ENCODE measurements at places on chromosomes 5 and 9.
A peak's percentile ranks its signal among the peaks of the same experiment; 100 is the strongest.

- DNase-seq, result no peak
These were observed 26.4 kb upstream of the ARHGAP26 start for GRCh38 chr5:142743592-142744441.

GRCh38 chr5:157665467-157666070 is 5.8 kb upstream of the C5orf52 start:
- DNase-seq, result no peak

DNA sequence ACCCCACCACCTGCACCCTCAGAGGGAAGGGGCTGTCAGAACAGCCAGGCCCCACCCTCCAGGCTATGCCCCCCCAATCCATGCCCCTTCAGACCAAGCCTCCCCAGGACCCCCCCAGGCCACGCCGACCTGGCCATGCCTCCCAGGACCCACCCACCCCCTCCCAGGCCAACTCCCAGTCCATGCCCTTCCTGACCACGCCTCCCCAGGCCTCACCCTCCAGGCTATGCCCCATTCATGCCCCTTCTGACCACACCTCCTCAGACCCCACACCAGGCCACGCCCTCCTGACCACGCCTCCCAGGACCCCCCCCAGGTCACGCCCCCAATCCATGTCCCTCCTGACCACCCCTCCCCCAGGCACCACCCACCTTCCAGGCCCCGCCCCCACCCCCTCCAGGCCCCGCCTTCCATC is 27.6 kb downstream of the TPPP start:
- no peak for DNase-seq

GRCh38 chr5:130102375-130102774 is 198.1 kb downstream of the CHSY3 start:
- no peak for DNase-seq

DNA sequence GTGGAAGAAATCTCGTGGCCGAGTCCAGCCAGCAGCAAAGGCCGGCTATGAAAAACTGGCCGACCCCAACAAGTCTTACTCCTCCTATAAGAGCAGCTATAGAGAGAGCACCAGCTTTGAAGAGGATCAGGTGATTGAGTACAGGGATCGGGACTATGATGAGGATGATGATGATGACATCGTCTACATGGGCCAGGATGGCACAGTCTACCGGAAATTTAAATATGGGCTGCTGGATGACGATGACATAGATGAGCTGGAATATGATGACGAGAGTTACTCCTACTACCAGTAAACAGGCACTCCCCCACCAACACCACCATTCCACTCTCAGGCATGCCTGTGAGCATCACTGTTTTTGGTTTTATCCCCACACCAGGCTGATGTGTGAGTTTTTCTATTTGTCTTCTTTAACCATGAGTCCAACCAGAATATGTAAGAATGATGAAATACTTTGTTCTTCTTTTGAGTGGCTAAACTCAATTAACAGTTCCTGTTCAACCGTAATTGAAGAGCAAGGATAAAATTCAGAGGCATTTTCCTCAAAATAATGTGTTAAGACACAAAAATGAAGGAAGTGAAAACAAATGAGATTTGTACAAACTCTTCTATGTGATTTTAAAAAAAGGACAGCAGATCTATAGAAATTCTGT is 35.5 kb downstream of the RFK start:
- no peak for DNase-seq

GRCh38 chr9:85425153-85425611 is 316.6 kb downstream of the AGTPBP1 start:
- DNase-seq, result no peak

DNA sequence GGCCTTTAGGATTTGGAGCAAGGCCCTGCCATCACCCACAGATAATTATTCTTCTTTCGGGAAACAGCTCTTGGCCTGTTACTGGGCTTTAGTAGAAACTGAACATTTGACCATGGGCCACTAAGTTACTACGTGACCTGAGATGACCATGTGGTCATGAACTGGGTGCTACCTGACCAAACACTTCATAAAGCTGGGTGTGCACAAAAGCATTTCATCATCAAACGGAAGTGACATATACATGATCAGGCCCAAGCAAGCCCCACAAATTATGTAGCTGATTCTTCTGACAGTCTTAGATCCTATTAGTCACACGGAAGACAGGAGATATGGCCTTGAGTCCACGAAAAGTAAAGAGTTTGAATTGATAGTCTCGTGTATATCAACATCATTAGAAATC is 130.9 kb upstream of the FBN2 start:
- DNase-seq, result no peak

DNA sequence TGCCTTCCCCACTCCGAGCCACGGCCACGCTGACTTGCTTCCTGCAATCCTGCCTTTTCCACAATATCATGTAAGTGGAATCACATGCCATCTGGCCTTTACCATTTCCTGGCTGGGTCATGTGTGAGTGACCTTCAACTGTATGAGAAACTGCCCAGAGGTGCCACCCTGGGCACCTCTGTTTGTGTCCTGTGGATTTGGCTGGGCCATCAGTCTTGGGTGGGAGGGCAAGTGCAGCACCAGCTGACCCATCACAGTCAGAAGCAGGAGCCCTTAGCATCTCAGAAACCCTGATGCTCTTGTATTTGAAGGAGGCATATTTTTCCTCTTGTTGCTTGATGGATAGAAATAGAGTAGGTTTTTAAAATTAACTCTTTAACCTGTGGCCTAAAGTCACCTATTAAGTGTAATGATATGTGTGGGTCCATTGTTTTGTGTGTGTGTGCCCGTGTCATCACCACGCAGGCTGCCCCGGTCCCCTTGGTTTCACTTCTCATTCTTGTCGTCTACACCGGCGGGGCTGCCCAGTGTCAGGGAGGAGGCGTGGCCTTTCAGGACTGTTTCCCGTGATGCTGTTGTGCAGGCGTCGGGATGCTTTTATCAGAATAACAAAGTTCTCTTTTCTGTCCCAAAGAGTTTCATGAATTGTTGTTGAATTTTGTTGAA is 52.1 kb upstream of the CACNA1B start:
- DNase-seq, result no peak

DNA sequence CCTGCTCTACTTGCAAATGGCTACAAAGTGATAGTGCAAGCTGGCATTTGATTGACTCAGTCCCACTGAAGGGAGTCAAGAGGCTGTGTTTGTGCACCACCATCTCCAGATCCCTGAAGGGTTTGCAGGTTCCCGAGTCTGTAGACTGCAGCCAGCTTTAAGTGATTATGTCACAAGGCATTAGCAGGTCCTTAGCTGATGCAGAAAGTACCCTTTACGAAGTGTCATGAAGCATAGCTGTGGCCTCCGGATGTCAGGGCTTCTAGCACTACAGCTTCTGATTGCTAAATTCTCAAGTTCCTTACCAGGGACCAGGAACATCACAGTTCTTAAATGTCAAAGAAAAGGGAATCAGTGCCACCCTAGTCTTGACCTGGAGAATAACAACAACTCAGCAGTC is 311.3 kb upstream of the TRPC7 start:
- no peak for DNase-seq

DNA sequence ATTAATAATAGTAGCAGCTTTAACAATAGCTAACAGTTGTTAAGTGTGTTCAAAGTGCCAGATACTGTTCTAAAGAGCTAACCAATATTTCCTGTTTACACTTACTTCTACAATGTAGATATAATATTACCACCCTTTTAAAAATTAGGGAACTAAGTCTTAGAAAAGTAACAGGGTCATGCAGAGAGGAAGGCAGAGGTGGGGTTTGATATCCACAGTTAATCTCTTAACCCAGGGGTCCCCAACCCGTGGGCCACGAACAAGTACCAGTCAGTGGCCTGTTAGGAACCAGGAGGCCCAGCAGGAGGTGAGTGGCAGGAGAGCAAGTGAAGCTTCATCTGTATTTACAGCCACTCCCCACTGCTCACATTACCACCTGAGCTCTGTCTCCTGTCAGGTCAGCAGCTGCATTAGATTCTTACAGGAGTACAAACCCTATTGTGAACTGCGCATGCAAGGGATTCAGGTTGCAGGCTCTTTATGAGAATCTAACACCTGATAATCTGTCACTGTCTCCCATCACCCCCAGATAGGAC is 89.1 kb downstream of the ACTL7B start:
- DNase-seq, result no peak

GRCh38 chr5:132199116-132199680 is 28.5 kb downstream of the P4HA2 start:
- no peak for DNase-seq

GRCh38 chr9:96688187-96688586 is 33.1 kb upstream of the PRXL2C start:
- no peak for DNase-seq

DNA sequence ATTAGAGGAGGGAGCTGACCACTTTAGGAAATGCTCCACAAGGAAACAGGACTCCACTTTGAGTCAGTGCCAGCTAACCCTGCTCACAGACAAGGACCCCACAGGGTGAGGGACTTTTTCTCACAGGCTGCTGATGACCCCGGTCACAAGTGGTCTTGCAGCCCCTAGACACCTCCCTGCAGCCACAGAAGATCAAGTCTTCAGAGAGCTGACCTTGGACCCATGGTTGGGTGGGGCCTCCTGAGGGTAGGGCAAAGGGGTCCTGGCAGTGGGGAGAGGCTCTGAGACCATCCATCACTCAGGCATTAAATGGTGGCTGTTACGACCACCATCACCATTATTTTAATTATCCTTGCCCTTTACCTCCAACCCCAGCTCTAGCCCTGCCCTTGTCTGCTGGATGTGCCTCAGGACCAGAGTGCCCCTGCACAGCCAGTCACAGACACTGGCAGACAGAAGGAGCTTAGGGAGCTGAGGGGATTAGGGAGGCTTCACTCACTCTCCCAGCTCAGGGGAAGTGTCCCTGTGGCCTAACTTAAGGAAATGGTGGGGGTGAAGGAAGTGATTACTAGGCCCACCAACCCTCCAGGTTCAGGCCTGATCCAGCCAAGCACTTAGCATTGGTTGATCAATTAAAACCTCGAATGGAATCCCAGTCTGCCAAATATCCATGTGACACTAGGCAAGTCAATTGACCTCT is 1.6 kb downstream of the ACSL6 start:
- DNase-seq, result no peak

- DNase-seq, result no peak
These were observed 21.3 kb downstream of the PTGES start for GRCh38 chr9:129731477-129732085.

DNA sequence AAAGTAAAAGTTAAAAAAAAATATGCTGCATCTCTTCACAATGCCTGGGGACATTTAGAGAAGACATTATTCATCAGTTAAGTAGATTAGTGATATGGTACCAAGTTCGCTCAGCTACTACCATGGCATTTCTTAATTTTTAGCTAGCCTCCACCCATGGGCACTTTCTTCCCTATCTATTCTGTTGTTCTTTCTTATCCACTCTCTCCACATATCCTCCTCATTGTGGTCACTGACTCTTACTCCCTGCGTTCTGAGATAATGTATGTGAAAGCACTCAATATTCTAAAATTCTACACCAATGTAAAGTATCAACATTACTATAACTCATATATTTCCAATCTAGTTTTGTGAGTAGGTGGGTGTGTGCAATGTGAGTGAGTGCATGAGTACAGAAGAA is 609.7 kb upstream of the DAB2 start:
- DNase-seq, result no peak

- no peak for DNase-seq
These were observed 49.0 kb downstream of the SPTLC1 start for GRCh38 chr9:92066168-92066567.

- DNase-seq, result no peak
These were observed 29.4 kb downstream of the PNPLA7 start for GRCh38 chr9:137520614-137521404.

DNA sequence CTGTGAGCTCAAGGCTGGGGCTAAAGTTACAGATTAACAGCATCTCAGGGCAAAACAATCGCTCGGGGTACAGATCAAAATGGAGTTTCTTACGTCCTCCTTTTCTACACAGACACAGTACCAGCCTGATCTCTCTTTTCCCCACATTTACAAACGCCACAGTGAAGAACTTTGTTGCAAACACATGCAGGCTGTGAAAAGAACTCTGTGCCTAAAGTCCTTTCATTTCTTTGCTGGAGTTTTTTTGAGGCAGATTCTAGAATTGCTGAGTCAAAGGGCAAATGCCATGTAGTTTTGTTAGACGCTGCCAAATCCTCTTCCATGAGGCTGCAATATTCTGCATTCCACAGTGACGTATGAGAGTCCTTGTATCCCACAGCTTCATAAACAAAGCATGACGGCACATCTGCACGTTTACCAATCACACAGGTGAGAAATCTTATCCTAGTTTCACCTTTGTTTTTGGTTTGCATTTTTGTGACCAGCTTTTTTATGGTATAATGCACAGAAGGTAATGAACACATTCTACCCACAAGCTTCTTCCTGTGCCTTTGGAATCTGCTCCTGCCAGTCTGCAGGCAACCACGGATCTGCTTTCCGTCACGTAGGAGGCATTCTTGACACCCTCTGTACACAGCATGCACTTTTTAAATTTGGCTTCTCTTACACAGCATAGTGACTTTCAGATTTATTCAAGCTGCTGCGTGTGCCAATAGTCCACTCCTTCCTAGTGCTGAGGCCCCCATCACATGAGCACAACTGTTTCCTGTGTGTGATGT is 44.6 kb upstream of the LPCAT1 start:
- peak; percentile 72 for DNase-seq

- DNase-seq, result no peak
These were observed 20.7 kb downstream of the TNFSF8 start for GRCh38 chr9:114909661-114910060.

All from HFF-Myc (cell line).